ENCODE measurements at places on chromosomes 13 and 19. TPM values are rescaled to one million over a fixed set of nuclear protein-coding genes. Genes with fewer than 3 reads are reported as not detected.

DIAPH3 gene
- 4.0 TPM for polyA plus RNA-seq

CLEC17A gene
- polyA plus RNA-seq, result 0.09 TPM

ZNF570 gene
- polyA plus RNA-seq, result 11.4 TPM

GJB2 gene
- 99.1 TPM for polyA plus RNA-seq

ZNF888 gene
- 3.1 TPM for polyA plus RNA-seq

CYP4F12 gene
- 7.6 TPM for polyA plus RNA-seq

ZNF729 gene
- 0.17 TPM for polyA plus RNA-seq

RFX2 gene
- 14.4 TPM for polyA plus RNA-seq

TJP3 gene
- 2.5 TPM for polyA plus RNA-seq

NLRP11 gene
- not detected for polyA plus RNA-seq

KASH5 gene
- polyA plus RNA-seq, result 0.21 TPM

CCNE1 gene
- polyA plus RNA-seq, result 8.3 TPM

ZNF844 gene
- polyA plus RNA-seq, result 12.1 TPM

LGALS14 gene
- 0.35 TPM for polyA plus RNA-seq

All from spinal cord (tissue), 10 donors.